ENCODE measurements at places on chromosomes 5 and 9.

DNA sequence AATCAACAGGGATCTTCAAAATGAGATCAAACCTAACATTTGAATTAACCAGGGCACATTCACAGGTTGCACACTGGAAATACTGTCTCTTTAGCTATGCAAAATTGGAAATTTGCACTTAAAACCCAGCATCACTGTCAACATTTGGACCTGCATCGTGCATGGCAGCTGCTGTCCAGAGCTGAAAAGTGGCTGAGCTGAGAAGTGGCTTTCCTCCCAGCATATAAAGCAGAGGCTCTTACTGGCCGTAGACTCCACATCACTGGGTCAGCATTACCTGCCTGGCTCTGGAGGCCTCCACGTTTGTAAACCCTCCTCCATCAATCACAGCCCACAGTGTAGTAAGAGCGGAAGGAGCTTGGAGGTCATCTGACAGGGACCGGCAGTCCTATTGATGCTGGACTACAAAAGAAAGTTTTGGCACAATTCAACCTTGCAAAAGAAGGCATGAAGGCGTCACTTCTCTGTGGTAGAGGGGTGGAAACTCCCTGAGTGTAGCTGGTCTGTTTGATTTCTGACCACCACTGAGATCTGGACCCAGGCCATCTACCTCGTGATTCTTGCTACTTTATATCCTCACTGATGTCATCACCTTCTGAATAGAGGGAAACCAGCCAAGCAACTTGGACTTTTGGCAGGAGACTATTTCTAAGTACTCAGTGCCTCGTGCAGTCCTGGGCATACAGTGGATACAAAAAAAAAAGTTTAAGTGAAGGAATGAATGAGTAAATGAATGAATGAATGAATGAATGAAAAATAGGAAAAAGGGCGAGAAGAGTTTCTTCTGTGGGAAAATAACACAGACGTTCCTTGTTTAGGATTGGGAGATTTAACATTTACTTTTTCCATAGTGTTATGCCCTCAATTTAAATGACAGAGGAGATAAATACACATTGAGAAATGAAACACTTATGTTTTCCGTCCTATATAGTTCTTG is 14.8 kb downstream of the RASEF start:
- DNase-seq = no peak

DNA sequence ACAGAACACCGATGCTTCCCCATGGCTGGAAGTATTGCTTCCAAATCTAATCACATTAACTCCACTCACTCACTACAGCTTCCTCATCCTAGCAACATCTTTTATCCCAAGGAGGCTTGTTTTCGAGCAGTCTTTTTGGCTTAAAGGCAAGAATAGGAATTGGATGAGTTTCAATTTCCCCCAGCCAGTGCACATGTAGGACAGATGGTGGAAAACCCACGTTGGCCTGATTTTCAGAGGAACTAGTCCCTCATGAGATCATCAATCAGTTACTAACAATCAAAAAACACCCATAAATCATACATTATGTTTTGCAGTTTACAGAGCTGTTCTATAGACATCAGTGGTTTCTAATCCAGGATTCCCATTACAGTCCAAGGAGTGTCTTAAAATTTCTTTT is 48.5 kb upstream of the AGXT2 start:
- DNase-seq = no peak

GRCh38 chr5:2186472-2187015 is 303.8 kb upstream of the IRX4 start:
- no peak for DNase-seq

GRCh38 chr9:112864403-112864802 is 26.3 kb downstream of the SLC46A2 start:
- no peak for DNase-seq
